ENCODE measurements at places on chromosomes 5 and 9.

GRCh38 chr9:6793203-6793602 lies 35.4 kb downstream of the KDM4C start:
- no peak for DNase-seq

DNA sequence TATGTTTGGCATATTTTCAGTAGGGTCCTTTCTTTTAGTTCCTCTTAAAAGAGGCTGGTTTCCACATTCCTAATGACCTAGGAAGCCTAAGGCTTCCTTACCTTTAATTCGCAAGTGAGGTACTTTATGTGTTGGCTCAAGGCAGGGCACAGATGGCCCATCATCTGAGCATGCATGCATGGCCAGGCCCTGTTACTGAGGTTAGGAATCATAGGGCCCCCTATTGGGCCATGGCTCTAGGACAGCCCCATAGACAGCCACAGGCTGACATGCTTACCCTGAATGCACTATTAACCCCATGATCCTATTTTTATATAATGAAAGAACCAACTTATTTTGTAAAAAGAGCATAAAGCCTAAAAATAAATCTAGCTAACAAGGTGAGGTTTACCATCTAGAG lies 271.4 kb downstream of the ELAVL2 start:
- no peak for DNase-seq

DNA sequence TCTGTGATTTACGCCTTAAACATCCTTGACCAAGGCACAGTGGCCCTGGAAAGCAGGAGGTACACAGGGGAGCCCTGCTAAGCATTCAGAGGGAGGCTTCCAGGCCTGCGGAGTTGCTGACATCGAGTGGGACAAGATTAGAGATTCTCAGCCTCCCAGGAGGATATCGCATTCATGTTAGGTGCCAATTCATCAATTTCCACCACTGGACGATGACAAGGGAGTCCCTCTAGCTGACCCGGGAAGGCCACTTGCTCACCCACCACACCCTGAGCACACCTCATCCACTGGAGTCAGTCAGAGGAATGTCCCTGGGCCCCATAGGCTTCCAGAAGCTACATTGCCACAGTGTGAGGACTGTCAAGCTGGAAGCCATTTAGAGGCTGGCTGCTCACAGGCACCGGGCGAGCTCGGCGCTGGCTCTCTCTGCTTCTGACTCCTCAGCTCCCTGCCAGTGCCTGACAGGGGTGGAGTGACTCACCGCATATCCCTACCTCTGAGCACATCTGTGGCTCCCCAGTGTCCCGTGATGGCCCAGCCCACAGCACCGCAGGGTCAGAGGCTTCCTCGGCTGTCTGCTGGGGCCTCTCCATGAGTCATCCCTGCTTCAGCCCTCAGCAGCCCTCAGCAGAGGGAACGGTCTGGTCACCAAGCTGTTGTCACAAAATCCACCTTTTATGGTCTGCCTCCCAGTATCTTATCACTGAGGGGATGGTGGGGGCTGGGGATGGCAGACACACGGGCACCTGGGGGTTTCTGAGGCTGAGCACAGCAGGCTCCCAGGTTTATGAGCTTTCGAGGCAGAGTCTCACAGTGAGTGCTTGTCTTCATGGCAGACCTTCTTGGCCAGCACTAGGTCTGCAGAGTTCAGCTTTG lies 117.5 kb downstream of the ZNF608 start:
- DNase-seq = peak; percentile 86

DNA sequence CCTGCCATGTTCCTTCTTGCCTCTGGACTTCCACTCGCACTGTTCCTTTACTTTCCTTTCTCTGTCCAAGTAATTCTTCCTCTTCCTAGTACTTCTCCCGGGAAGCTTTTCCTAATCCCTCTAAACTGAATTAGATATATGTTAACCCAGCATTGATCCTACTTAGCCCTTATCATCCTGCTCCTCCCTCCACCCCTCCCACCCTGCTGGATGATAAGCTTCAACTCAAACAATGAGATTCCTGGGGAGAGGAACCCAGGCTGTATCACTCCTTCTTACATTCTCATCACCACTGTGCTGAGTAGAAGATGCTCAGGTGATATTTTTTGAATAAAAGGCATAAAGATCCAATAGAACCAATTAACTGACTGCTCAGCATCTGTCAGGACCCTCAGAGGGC lies 45.7 kb downstream of the CDK5RAP2 start:
- DNase-seq = no peak

- DNase-seq = peak; percentile 32
These were observed 60.4 kb upstream of the CAST start for GRCh38 chr5:96601715-96602244.

DNA sequence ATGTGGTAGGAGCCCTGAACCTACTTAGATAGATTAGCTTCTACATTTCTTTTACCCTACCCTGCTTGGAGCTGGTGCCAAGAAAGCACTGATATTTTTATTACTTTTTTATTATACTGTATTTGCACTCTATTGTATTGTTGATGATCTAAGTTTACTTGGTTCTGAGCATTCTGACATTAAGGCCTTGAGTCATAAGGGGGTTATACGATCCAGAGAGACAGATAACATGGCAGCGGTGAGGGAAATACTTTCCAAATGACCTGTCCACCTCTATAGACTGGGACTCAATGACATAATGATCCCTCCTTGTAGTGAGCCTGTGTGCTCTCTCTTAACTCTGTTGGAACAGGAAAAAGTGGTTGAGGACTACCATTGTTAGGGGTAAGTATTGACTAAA lies 176.3 kb downstream of the MAN2A1 start:
- no peak for DNase-seq

All from PC-9 (cell line).